Thyroid gland (tissue), 4 donors: ENCODE measurements at places on chromosomes 11 and 22. TPM values are rescaled to one million over a fixed set of nuclear protein-coding genes. Genes with fewer than 3 reads are reported as not detected.

Gene CASP1
- 14.1 TPM for total RNA-seq

Gene LDHAL6A
- not detected for total RNA-seq

DNA sequence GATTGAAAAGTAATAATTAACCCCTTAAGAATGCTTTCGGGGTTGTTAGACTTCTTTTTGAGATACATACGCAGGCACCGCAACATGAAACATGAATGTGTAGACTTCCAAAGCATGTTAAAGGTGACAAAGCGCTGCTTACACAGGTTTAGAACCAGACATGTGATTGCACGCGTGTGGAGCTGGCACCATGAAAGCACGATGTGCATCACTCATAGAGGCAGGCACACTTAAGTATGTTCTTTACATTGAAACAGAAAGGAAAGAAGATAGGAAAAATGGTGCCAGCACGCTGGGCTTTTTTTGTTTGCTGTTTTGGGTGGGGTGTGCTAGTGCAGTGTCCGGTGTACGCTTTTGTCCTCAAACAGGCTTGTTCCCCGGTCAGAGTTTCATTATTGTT, 83.6 kb upstream of the PPARA start:
- no peak for DNase-seq
- no peaks in the 10 kb centered on the region for H3K36me3 ChIP-seq

DNA sequence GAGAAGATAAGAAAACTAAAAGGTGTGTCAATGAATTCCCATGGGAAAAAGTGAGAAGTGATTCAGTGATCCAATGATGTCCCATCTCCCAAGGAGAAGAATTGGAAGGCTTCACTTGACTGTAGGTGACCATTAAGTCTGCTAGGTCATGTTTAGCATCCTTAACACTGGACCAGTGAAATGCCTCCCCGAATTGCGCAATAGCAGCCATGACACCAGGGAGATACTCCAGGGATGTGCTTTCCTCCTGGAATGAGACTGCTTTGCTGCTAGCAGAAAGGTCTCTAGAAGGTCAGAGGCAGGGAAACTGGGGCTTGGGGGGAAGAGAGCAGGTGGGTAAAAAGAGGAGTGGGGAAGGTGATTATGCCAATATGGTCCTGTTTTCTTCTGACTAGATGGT, 364.3 kb downstream of the OPCML start:
- H3K27me3 ChIP-seq = no peaks in the 10 kb centered on the region
- no peak overlapping the region for H3K4me3 ChIP-seq
- no peak overlapping the region for H3K27ac ChIP-seq
- no peaks in the 10 kb centered on the region for H3K36me3 ChIP-seq
- DNase-seq = no peak
- no peaks in the 10 kb centered on the region for H3K4me1 ChIP-seq

- H3K4me3 ChIP-seq = no peak overlapping the region
- peaks cover 5% of the 10 kb centered on the region for H3K4me1 ChIP-seq
- no peak overlapping the region for H3K27ac ChIP-seq
- H3K36me3 ChIP-seq = no peaks in the 10 kb centered on the region
- H3K27me3 ChIP-seq = no peaks in the 10 kb centered on the region
These were observed 15.5 kb downstream of the RELT start for GRCh38 chr11:73391665-73392064.

DNA sequence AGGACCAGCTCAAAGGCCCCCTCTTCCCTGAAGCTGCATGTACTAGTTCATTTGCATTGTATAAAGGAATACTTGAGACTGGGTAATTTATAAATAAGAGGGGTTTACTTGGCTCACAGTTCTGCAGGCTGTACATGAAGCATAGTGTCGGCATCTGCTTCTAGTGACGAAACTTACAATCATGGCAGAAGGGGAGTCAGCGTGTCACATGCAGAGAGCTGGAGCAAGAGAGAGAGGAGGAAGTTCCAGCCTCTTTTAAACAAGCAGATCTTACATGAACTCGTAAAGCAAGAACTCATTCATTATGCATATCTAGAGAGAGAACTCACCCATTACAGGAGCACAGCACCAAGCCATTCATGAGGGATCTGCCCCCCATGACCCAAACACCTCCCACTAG, 7.1 kb upstream of the HMGXB4 start:
- H3K4me1 ChIP-seq = no peaks in the 10 kb centered on the region
- no peak overlapping the region for H3K27ac ChIP-seq
- H3K27me3 ChIP-seq = no peaks in the 10 kb centered on the region
- no peak for DNase-seq
- no peak overlapping the region for H3K4me3 ChIP-seq
